ENCODE measurements at places on chromosomes 2 and 18.
A peak's percentile ranks its signal among the peaks of the same experiment; 100 is the strongest.

DNA sequence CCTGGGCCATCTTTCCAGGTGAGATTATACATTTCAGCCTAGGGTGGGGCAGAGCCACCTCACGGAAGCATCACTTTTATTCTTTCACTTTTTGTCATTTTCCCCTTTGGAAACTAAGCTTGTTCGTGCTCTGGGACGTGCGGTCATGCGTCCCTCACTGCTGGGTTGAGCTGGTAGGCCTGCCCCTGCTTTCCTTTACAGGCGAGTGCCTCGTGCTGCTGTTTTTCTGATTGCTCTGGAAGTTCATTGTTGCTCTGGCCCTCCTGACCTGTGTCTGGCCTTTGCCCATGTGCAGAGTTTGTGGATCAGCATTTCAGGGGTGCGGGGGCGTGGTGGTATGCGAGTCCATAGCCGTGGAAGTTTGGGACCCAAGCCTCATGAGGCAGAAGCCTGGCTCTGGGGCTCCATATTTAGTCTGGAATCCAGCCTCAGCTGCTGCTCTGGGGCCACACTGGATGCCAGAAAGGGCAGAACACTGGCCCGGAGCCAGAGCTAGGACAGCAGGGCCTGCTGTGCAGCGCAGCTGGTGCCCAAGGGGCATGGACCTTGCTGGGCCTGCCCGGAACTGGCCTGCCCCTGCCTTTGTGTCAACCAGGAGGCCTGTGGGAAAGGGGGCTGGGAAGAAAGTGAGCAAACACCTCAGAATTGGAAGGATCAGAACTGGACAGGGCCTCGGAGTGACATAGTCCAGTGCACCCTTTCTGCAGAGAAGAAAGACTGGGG lies 51.1 kb downstream of the CTIF start:
- no peak for DNase-seq

- DNase-seq: no peak
Observed at GRCh38 chr2:75290600-75291150, 91.4 kb upstream of the TACR1 start.

DNA sequence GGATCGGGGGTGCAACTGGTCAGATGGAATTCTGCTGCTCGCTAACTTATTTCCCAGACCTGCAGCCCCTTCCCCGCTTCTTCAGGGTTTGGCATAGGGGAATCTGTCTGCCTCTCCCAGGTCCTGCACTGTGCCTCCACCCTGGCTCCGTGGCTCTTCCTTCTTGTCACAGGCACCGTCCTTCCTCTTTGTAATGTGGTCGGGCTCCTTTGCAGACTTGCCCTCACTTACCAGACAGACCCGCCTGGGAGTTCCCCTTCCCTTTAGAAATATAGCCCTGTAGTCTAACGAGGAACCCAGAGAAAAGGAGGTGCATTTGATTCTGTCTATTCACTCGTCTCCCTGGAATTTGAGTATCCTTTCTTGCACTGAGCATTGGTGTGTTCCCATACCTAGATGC lies 63.9 kb upstream of the PAX8 start:
- peak; percentile 3 for DNase-seq

DNA sequence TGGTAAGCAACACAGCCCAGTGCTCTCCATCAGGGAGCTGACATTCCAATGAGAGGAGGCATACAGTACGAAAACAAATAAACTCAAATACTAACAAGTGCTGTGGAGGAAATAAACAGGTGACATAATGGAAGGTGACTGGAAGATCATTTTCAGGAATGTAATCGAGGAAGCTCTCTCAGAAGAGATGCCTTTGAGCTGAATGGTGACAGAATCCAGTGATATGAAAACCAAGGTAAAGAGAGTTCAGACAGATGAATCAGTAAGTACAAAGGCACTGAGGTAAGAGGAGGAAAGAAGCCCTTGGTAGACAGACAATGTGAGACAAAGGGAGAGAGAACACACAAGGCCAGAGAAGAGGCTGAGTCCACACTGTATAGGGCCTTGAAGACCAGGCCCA lies 252.1 kb downstream of the LRATD1 start:
- no peak for DNase-seq

DNA sequence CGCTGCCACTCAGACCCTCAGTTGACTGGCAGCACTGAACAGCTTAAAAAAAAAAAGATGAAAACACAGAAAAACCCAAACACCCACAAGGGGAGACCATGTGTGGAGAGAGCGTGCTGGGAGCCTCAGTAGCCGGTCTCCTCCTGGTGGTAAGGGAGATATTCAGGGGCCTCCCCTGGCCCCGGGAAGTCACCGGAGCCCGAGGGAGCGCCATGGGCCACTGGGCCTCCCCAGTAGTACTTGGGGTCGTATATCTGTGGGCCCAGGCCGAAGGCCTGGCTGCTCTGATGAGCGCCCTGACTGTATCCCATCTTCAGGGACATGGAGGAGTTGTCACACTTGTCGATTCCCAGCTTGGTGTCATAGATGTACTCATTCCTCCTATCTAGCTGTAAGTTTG lies 145.7 kb upstream of the TEKT4 start:
- DNase-seq: no peak

GRCh38 chr2:187003038-187003554 lies 154.1 kb upstream of the ZSWIM2 start:
- no peak for DNase-seq

GRCh38 chr2:205776139-205776538 lies 93.8 kb downstream of the NRP2 start:
- DNase-seq: peak; percentile 8

DNA sequence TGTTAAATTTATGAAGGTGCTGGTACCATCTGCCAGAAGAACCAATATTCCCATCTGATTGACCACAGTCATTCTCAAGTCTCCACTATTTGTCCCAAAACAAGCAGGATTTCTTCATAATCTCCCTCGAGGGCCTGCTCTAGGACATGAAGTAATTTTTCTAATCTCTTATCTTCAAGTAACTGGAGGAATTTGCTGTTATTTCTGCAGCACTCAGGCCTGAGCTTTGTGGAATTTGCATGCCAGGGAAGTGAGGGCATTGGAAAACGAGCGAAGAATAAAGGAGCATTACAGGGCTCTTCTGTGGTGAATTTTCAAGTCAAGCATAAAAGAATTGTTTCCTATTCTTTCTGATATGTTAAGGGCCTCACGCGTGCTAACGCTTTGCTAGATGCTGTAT lies 161.2 kb upstream of the EPAS1 start:
- no peak for DNase-seq

- DNase-seq: no peak
Observed at GRCh38 chr2:179275253-179276012, 10.8 kb upstream of the SESTD1 start.

- DNase-seq: no peak
Observed at GRCh38 chr2:18883616-18884456, 294.5 kb upstream of the NT5C1B start.

- DNase-seq: no peak
Observed at GRCh38 chr2:41791523-41791922, 256.3 kb upstream of the PKDCC start.

DNA sequence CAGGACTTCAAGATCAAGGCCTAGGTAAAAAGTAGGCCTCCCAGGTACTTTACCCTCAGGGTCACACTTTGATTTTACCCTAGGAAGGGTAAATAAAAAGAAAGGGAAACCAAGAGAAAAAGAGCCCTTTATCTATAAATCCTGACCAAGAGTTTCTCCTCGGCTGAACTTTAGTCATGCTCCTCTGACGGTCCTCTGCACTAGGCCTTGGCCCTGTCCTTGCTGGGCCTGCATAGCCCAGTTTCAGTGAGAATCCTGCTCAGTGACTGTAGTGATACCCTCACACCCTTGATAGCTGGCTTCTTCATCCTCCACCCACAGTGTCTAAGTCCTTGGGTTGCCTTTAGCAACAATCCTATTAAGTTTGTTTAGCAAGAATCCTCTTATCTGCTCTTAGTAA lies 20.5 kb upstream of the ITSN2 start:
- no peak for DNase-seq

DNA sequence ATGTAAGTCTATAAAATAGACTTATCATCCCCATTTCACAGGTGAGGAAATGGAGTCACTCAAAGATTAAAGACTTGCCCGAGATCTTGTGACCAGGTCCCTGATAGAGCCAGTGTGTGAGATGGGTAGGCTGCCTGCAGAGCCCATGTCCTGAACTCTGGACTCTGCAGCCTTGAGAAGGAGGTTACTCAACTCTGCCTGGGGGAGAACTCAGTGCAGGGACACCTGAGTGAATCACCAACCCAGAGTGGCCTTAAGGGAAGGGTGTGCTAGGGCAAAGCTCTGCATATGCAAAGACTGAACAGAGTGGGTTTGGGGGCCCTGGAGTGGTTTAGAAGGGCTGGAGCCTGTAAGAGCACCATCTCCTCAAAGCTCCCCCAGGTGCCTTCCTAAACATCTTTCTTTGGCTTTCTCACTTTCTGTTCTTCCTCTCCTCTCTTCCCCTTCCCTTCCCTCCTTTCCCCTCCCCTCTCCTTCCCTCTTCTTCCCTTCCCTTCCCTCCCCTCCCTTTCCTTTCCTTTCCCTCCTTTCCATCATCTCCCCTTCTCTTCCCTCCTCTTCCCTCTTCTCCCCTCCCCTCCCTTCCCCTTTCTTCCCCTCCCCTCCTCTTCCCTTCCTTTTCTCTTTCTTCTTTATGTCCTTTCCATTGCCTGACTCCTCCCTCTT lies 67.6 kb downstream of the CELF4 start:
- no peak for DNase-seq

DNA sequence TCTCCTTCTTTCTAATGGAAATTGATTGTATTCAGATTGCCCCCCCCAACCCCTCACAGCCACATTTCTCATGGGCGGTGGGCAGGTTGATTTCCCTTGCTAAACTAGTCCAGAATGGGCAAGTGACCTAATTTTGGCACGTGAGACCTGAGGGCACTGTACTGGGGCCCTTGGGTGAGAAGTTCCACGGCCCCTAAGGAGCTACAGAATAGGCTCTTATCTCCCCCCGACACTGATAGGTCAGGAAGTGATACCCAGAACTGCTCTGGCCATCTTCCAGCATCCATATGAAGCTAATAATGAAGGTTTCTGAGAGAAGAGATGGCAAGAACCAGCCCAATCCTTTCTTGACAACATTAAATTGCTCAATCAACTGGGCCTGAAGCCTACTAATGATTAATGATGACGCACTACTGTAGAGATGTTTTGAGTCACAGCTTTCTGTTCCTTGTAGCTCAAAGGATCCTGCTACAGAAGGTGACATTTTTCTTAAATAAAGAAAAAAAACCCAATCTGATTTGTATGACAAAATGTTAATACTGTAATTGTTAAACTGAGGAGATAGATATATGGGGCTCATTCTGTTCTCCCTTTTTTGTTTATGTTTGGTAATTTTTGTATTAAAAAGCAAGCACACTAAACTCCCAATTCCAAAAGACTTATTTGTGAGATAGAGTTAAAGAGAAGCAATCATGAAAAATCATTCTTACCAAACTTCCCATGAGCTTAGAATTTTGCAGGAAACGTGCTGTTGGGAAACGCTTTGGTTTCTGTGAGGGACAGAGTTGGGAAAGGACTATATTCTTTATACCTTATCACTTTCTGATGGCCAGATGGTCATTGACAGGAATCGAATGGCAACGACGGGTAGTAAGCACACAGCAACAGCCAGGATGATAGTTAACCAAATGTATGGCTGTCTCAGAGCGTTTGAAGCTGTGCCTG lies 28.2 kb upstream of the NARS1 start:
- DNase-seq: no peak

DNA sequence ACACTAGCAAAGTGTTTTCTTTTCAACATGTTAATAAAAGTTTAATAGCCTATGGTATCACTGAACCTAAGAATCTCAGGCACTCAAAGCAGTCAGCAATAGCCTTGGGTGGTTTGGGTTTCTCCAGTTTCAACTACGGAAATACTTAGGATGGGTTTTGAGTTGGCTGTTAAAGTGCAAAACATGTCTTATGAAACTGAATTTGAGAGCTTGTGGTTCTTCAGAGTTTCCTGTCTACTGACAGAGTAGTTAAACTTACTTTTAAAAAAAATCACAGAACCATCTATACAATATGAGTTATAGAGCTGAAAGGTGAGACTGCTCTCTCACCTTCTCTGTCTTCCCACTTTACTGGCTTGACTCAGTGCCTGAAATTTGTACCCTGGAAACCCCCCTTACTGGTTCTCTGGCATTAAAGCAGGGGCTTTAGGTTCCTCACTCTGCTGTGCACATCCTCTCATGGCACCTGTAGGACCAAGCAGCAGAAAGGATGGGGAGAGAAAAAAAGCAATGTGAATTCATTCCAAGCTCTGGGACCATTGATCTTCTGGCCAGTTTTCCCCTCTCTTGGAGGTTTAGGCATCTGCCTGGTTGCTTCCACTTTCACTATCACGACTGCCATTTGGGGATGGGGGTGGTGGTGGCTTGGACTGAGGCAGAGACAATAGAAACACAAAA lies 18.1 kb downstream of the CCDC141 start:
- peak; percentile 36 for DNase-seq

All from CD4-positive, alpha-beta T cell treated with Interleukin-6 for 4 hours (primary cell).